ENCODE measurements at places on chromosomes 6 and 20.

GRCh38 chr6:56625356-56625755 is 17.3 kb downstream of the DST start:
- no peak for DNase-seq

DNA sequence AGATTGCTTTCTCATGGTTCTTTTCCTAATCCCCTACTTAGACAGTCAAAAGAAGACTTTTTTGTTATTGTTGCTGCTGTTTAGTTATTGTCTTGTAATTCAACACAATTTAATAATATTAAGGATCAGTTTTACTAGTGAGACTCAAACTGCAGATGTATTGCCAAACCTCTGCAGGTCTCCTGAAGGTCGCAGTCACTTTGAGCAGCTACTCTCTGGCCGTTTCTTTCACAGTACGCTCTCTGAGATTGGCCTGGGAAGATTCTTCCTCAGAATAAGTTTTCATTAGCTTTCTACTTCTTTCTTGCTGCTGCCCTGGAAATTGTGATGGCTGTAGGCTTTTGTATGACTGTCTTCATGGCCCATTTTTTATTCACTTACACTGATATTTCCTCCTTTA is 930.8 kb downstream of the QKI start:
- DNase-seq = no peak

DNA sequence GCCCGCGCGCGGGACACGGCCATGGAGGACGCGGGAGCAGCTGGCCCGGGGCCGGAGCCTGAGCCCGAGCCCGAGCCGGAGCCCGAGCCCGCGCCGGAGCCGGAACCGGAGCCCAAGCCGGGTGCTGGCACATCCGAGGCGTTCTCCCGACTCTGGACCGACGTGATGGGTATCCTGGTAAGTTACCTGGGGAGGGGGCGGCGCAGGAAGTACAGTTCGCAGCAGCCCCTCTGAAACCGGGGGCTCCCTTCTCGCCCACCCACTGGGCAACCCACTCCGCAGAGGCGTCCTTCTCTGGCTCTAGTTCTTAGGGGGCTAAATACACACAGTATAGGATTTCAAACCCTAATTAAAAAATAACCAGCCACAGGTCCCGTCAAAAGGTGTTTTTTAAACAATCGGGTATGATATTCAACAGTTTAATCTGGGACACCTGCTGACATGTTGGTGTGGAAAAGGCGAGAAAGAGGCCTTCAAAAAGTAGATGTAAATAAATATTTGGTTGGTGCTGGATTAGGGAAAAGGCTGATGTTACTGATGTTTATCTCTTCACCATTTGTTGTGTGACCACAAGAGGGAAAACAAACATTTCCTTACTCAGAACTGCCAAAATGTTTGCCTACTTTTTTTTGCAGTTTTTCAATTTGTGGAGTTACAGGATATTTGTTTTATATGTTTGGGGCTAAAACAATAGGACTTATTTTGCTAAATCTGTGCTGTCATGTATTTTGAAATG is 577 bp downstream of the SASH1 start:
- no peak for DNase-seq

GRCh38 chr6:138655828-138656227 is 117.7 kb upstream of the CCDC28A start:
- no peak for DNase-seq

DNA sequence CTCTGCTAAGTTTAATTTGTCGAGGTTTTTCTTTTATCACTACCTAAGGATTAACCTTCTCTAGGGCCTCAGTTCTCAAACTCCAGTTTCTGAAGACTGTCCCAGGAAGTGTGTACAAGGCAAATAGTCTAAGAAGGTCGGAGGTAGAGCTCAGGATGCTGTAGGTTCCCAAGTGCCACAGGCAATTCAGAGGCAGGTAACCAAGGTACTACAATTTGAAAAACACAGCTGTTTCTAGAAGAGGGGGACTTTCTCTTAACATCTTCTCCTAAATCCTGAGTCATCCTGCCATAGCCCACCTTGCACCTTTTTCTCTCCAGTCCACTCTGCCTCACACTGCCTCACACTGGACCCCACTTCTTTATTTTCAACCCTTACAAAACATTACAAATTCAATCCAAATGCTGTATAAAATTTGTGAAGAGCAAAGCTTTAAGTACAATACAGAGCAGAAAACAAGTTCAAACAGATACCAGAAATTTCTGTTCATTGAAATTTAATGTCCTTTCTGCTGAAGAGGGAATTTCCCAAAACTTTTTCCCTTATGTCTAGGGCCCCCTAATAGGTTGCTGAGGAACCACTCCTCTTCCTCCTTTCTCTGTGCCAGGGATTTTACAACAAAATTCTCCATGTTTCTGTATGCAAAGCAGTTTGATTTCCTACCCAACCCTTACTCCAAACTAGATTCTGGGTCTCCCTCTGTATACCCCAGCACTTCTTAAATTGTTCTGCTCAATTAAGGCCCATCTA is 43.0 kb downstream of the FRK start:
- no peak for DNase-seq

GRCh38 chr20:59947376-59947775 is 7.2 kb downstream of the FAM217B start:
- no peak for DNase-seq

DNA sequence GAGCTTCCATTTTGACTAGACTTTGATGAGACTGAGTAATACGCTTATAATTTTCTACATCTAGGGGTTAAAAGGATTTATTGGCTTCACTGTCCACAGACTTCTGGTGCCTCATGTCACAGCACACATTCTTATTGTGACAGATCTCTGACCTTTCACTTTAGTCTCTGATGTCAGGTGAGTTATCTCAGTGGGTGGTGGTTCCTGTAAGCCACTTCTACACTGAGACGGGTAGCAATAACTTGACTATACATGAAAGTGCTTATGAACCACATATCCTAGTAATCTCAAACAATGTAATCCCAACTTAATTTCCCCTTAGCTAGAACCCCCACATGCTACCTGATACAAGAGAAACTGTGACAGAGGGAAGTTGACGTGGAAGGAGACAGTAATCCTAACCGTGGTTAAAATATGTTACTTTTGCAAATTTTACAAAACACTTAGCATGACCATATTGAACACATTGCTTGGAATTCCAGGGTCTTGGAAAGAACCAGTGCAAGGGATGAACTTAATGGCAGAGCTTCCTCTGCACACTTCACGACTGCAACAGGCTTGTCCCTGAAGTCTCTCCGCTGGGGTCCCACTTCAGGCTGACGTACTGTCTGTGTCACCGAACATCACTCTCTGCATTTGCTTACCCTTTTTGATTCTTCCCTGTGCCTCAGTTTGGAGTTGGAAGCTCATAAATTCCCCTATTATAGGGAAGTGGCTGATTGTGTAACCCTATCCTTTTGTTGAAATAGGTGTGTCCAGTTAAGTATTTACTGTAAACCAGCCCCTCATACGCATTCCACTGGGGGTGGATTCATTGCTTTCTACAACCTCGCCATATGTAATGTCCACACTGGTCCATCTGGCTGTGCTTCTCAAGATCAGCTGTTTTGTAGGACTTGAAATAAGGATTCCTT is 6.4 kb upstream of the TRIM40 start:
- no peak for DNase-seq

- peak; percentile 46 for DNase-seq
These were observed 117.7 kb upstream of the GGTLC1 start for GRCh38 chr20:24106150-24106800.

- no peak for DNase-seq
These were observed 3.9 kb downstream of the ROMO1 start for GRCh38 chr20:35702824-35703695.

DNA sequence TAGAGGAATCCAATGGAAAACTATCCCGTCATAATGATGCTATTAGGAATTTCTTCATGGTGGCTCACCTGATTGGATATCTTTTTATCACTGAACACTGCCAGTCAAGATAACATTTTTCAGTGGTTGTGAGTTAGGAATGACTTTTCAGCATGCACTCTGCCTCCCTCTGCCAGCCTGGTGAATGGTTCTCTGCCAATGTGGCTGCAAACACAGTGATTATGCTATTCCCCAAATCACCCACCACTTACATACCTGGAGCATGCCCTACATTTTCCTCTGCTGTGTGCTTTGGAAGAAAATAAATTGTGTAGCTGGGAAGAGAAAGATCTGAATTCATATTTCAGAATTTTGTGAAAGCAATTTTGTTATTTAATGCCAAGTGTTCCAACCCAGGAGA is 102.6 kb upstream of the LAMP5 start:
- DNase-seq = no peak

GRCh38 chr6:168387911-168388310 is 53.1 kb upstream of the SMOC2 start:
- DNase-seq = no peak

DNA sequence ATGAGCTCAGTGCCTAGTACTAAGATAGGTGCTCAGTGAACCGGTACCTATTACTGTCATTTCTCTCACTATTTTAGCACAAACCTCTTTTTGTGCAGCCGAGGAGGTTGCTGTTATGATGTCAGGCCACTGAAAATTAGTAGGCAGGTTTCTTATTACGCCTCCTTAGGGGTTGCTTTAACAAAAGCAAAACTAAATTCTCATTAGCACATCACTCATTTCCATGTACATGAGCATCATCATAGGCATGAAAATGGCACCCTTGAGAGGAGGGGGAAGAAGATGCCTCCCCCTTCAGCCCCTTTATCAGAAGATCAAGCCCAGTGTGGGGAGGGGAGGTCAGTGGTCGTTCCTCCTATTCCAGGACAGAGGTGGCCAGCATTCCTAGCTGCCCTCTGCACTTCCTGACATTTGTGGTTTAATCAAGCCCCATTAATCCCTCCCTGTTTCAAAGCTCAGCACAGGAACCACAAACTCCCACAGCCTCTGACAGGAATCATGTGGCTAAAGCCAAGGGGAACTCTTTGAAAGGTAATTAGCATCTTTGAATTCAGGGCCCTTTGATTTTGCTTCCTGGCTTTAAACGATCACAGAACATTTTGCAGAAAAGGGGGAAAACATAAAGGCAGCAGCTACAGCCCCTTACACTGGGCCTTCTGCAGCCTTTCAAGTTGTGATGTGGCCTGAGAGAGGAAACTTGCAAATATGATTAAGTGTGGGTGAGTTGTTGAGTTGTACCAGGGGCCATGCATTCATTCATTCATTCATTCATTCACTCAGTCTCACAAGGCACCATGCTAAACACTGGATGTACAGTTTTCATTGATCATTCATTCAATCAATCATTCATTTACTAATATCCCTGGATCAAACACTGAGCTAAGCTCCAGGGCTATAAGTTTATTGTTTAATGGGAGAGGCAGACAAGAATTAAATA is 31.9 kb upstream of the PSMF1 start:
- no peak for DNase-seq

GRCh38 chr6:40614671-40615070 is 27.5 kb upstream of the LRFN2 start:
- no peak for DNase-seq

DNA sequence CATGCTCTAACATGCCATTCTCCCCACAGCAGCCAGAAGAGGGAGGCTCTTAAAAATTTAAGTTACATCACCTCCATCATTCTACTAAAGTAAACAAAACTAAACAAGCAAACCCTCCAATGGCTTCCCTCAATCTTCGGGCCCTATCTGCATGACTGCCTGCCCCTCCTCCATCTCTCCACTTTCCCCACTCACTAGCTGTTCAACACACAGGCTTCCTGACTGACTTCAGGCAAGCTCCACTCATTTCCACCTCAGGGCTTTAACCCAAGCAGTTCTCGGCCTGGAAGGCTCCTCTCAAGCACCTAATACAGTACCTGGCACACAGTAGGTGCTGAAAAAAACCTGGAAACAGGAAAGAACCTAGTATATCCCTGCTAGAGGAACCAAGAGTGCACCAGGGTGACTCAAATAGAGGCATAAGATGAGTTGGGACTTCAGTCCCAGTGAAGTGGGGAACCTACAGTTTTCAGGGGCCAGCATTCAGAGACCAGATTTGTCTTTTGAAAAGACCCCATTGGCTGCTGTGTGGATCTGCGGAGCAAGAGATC is 2.8 kb downstream of the AHCY start:
- DNase-seq = no peak

DNA sequence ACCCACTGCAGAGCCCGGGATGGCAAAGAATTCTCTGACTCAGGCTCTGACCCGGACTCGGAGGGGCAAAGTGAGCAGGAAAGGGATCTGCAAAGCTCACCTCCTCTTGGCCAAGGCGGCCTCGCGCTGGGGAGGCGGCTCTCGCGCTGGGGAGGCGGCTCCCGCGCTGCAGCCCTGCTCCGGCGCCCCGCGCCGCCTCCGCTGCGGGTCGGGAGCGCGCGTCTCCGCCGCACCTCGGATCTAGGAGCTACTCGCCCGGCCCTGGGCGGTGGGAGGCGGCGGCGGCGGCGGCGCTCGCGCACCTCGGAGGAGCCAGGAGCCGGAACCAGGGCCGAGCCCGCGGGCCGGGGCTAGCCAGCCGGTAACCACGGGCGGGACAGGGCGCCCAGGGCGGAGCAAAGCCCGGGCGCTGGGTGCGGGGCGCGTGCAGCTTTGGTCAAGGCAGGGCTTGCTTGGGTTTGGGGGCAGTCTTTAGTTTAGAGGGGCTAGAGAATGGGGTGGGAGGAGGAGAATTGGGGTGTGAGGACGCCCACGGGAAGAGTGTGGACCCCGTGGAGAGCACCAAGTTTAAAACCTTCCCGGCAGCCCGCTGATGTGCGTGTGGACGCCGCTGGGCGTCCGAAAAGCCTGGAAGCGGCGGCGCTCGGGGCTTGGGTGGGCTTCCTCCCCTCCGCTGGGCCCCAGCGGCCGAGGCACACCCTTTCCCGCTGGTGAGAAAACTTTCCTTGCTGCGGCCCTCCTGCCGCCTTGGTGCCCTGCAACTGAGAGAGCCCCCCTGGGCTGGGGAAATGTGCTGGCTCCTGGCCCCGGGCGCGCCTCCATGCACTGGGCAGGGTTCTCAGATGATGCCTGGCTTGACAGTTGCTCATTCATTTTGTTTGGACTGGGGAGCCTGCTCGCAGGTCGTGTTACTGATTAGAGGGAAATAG is at the start of gene MRAP2:
Gene MRAP2 (plus strand): TSS at position 250 of the 929 bp plus-strand sequence. CDS start 21,547 bp downstream, outside the sequence.
- peak; percentile 6 for DNase-seq

DNA sequence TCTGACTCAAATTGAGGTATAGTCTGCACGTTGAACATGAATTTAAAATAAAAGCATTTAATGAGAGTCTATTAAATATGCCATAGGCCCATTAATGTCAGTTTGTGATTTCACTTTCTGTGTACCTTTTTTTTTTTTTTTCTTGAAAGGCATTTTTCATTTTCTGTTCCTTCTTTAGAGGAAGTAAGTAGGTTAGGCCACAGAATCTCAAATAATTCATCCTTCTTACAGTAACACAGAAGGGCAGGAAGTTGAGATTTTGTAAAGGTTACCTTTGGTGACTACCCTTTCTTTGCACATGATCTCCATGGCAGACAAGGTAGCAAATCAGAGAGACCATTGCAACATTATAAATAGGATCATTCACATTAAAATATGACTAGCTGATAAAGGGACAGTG is 9.6 kb downstream of the L3MBTL3 start:
- no peak for DNase-seq

- DNase-seq = no peak
These were observed 71.3 kb upstream of the KCNG1 start for GRCh38 chr20:51094221-51094620.
